Astrocyte (in vitro differentiated cells and primary cell): ENCODE measurements at places on chromosomes 4 and X. TPM values are rescaled to one million over a fixed set of nuclear protein-coding genes. Genes with fewer than 3 reads are reported as not detected.

Gene GLRA2
- total RNA-seq = not detected in 2 replicates

Gene ELF4
- total RNA-seq = 30.5 and 31.2 TPM in 2 replicates

Gene DOK7
- not detected in 2 replicates for total RNA-seq

Gene PFKFB1
- total RNA-seq = 0.34 TPM in 1 of 2 replicates, not detected in the other

Gene GYPA
- total RNA-seq = not detected in 2 replicates

Gene ZFP42
- total RNA-seq = 4.5 and 4.9 TPM in 2 replicates

Gene NEK1
- total RNA-seq = 13.0 and 15.1 TPM in 2 replicates

Gene CXorf65
- total RNA-seq = not detected in 2 replicates

Gene ZGRF1
- 4.4 and 5.2 TPM in 2 replicates for total RNA-seq

Gene LINC00632
- 318 and 375 TPM in 2 replicates for total RNA-seq

Gene PIN4
- total RNA-seq = 7.9 and 8.7 TPM in 2 replicates

Gene MAP3K15
- 1.2 and 2.1 TPM in 2 replicates for total RNA-seq
